CD8-positive, alpha-beta T cell (primary cell): ENCODE measurements at places on chromosomes 7 and 10.

DNA sequence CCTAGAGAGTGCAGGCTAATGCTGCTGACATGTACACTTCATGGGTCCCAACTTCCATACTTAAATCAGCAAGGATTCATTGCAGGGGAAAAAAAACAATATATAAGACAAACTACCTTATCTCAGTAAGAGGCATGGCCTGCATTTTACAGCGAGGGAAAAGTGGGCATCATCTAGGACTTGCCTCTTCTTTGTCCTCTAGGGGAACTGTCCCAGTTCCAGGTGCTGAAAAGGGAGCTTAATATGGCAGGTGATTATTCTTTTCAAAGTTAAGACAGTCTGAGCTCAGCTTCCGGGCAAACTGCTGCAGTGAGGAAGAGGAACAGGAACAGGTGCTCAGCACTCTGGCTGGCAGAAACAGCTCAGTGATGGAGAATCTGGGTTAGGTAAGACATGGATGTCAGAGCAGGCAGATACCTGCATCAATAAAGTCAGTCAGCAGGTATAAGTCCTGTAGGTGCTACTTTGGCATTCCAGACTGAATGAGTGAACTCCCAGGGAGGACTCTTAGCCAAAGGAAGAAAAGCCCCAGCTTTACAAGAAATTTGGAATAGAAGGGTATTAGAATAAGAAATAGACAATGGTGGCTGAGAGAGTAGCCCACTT, 147.2 kb downstream of the TMEM178B start:
- no peak for DNase-seq

- DNase-seq: no peak
These were observed 300.8 kb downstream of the SDHAF3 start for GRCh38 chr7:97418312-97418711.

GRCh38 chr10:63261496-63261895, 128.4 kb downstream of the NRBF2 start:
- DNase-seq: no peak

DNA sequence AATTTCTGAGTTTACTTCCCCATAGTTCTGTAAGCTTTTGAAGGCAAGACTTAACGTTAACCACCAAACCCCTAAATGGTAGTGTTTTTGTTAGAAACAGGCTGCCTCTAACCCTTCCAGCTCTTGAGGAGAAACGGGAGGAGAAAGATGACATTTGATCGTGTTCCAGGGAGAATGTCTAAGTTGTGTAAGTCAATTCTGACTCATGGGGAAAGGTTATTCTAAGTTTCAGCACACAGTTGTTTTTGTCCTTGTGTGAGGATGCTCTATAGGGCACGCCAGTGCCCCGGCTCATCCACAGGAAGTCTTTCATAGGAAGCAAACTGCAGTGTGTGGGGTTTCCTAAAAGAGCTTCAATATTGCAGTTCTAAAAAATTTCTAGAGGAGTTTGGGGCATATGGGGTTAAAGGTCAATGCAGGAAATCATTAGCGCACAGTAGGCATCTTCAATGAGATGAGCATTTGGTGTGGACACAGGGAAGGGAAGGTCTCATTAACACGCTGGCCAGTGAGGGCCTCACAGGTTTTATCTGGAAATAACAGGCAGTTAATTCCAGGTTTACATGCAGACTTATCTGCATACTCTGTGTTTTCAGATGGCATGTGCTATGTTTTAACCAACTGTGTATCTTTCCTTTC, 638.2 kb upstream of the IGFBP3 start:
- DNase-seq: no peak

DNA sequence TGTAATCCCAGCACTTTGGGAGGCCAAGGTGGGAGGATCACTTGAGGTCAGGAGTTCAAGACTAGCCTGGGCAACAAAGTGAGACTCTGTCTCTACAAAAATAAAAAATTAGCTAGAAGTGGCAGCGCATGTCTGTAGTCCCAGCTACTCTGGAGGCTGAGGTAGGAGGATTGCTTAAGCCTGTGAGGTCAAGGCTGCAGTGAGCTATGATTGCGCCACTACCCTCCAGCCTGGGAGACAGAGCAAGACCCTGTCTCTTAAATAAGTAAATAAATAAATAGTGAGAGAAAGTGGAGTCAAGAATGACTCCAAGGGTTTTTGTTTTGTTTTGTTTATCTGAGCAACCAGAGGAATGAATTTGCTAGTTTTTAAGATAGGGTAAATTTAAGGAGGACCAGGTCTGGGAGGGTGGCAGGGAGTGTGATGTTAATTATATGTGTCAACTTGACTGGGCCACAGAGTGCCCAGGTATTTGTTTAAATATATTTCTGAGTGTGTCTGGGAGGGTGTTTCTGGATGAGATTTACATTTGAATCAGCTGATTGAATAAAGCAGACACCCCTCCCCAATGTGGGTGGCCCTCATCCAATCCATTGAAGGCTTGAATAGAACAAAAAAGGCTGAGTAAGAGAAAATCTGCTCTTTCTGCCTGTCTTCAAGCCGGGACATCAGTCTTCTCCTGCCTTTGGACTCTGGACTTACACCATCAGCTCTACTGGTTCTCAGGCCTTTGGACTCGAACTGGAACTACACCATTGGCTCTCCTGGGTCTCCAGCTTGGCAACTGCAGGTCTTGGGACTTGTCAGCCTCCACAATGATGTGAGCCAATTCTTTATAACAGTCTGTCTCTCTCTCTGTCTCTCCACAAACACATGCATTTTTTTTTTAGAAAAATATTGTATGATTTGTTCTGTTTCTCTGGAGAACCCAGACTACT, 23.5 kb downstream of the IMPDH1 start:
- no peak for DNase-seq

- DNase-seq: no peak
These were observed 82.9 kb downstream of the MAD1L1 start for GRCh38 chr7:2149672-2150444.

DNA sequence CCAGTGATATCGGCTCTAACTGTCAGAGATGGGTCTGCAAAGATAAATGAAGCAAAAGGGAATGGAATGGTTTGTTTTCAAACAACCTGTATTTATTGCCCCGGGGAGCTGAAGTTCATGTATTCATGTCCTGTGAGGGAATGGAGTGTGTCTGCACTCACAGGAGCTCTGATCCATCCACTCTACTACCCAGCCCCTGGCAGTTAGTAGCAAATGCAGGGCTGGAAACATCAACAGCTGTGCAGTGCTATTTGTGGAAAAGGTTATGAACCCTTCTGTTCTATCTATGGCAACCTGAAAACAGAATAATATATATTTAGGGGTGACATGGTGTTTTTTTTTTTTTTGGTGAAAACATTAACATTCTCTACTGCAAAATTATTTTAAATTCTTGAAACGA, 9.8 kb downstream of the AGR2 start:
- DNase-seq: no peak

- DNase-seq: no peak
These were observed 674 bp downstream of the MRPS24 start for GRCh38 chr7:43868681-43869005.

GRCh38 chr7:43302211-43302711, 189.8 kb downstream of the HECW1 start:
- no peak for DNase-seq

GRCh38 chr7:70589590-70589989, 542.4 kb upstream of the GALNT17 start:
- no peak for DNase-seq

GRCh38 chr10:19250546-19250945, 201.9 kb downstream of the MALRD1 start:
- no peak for DNase-seq

DNA sequence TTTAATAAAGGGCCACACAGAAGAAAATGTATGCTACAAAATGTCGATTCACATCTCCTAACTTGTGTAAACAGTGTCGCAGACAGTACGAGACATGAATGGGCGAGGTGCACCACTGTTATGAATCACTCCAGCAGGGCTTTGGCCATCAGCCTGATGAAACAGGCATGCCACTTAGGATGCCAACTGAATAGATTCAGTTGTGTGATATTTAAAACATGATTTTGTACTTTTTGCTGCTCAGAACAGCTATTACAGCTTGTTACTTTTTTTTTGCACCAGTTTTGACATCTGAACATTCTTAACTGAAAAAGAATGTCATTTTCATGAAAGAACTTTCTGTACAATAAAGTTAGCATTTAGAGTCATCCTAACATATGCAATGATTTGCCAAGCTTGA, 138.1 kb downstream of the VTI1A start:
- DNase-seq: no peak

GRCh38 chr10:114811862-114812261, 9.7 kb upstream of the FHIP2A start:
- DNase-seq: no peak

DNA sequence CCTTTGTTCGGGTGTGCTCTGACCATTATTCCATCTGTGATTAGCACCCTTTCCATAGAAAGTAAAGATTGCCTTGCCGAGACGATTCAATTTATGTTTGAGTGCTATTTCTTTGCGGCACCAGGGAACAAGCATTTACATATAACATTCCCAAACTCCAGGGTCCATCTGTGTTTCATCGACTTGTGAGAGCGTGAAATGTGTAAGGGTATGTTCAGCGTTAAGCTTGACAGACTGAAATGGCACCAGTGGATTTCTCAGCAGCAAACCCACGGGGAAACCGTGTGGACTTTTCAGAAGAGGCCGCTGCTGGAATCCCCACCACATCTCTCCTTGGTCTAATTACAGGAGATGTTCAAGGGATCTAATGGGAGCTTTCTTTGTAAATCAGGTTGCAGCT, 270.5 kb downstream of the TCERG1L start:
- no peak for DNase-seq

DNA sequence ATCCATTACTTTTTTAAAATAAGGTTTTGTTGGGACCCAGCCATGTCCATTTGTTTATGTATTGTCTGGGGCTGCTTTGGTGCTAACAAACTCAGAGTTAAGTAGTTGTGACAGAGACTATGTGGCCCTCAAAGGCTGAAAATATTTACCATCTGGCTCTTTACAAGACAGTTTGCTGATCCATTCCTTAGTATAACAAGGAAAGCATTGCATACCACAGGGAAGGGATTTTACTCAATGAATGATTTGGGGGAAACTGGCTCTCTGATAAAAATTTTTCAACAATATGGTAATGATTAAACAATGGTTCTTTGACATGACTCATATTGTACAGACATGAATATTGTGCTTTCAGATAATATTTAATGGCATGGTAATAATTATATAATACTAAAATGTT, 738.1 kb downstream of the KCNMA1 start:
- DNase-seq: no peak

DNA sequence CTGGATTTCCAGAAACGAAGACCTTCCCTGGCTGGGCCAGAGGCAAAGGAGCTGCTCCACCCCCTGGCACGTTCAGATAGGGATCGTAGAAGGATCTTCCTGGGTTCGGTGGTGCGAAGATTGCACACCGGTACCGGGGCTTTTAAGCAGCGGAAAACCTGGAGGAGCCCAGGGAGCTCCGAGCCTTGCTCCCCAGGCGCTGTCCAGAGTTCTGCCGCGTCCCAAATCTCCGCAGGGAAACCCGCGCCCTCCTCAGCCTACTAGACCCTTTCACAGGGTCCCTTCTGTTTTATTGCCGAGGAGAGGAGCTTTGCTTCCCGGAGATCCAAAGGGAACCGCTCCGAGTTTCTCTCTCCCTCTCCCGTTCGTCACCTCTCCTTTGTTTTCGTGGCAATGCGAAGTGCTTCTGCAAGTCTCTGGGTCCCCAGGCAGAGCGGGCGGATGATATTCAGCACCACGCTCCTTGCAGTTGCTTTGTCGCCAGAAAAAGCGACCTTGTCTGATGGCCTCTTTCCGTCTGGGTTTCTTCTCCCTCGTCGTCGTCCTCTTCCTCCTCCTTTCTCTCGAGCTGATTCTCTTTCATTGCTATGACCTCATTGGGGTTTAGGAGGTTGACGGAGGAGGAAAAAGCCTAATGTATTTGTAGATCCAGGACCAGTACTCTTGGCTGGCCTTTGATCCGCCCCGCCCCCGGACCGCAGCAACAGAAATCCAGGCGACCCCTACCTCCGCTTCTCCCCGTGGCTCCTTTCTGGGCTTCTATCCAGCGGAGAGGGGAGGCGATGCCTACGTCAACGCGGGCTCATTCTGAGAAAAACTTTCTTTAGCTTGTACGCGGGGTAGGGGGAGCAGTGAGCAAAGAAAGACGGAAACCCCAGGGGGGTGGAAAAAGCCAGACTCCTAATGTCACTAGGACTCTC, at the start of gene TMEM196:
TMEM196 (minus strand) TSS at position 777 of the 920 bp plus-strand sequence. CDS start 921 bp downstream, outside the sequence.
- peak; percentile 3 for DNase-seq

GRCh38 chr7:2964208-2964607, 79.5 kb downstream of the CARD11 start:
- DNase-seq: no peak

DNA sequence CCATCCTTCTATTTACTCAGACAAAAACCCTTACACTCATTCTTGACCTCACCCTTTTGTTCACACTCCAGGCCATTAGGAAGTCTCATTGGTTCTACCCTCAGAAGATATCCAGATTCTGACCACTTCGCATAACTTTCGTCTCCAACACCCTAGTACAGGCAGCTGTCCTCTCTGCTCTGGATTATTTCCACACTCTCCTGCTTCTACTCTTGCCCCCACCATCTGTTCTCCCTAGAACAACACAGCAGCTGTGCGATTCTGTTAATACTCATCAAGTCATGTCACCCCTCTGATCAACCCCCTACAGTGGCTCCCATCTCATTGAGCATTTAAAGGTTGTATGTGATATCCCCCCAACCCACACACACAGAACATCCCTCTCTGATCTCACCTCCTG, 15.5 kb upstream of the TRIL start:
- DNase-seq: no peak

DNA sequence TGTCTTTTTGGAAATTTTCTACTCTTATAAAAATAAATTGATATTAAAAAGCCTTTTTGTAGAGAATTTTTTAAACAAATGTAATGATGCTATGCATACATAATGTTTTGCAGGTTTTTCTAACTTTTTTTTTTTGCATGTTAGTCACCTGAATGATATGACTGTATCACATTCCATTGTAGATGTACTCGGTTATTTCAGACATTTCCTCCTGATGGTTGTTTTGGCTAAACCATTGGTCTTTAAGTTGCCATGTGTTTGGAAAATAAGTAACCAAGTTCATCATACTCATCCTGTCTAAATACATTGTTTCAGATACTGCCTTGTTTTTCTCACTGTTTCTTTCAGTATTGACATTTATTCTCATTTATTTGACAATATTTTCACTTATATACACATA, 25.8 kb downstream of the NHLRC2 start:
- no peak for DNase-seq
